ENCODE measurements at places on chromosomes 2 and 18. TPM values are rescaled to one million over a fixed set of nuclear protein-coding genes. Genes with fewer than 3 reads are reported as not detected.

Gene REG3G
- total RNA-seq, result not detected

Gene LAMA3
- total RNA-seq, result 6.7 TPM

Gene KCNG2
- total RNA-seq, result not detected

Gene FTCDNL1
- total RNA-seq, result 2.1 TPM

Gene TET3
- total RNA-seq, result 39.6 TPM

Gene TPO
- not detected for total RNA-seq

All from mesothelial cell of epicardium (in vitro differentiated cells).